ENCODE measurements at places on chromosomes 16 and 17.

DNA sequence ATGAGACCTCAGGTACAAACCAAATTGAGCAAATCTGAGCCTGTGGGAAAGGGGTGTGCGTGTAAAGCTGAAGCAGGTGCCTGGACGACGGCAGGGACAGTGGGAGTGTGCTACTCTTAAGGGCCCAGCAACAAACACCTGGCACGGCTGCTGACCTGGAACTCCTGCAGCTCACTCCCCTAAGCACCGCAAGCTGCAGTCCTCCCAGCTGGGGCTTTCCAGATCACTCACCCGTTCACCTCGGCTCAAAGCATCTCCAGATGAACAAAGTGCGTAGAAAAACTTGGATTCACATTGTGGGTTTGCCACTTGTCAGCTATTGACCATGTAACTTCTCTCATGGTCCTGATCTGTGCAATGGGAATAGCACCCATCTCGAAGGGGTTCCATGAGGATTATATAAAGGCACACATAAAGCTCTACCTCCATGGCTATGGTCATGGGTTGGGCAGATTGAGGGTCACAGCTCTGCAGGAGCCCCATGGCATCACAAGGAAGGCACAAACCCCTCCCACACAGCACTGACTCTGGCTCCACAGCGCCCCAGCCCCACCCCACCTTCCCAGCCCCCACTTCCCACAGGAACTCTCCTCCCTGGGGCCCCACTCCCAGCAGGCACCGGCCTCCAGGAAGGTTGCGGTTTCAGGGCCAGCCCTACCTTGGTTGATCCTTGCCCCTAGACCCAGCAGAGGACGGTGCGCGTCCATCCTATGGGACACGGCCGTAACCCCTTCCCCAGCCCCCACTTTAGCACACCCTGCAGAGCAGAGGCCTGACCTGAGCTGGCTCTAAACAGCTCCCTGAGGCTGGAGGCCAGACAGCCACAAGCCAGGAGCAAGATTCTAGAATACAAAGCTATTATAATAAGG is 21.9 kb downstream of the ST3GAL2 start:
- DNase-seq: no peak

GRCh38 chr17:18017958-18018357 is 21.0 kb downstream of the ATPAF2 start:
- no peak for DNase-seq

DNA sequence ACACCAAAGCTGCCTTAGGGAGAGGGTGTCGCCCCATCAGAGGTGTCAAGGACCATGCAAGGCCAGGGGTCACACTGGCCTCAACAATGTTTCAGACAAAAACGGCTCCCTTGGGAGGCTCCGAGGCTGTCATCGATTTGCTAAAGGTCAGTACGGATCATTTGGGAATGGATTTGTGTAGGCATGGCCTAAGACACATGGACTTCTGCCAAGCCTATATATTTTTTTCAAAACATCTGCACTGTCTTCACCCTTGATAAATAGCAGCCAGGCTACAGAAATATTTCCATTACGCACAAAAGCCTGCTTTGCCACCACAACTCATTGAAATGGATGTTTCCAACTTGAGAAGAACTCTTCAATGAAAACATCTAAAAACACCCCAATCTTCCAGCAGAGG is 10.3 kb downstream of the CUEDC1 start:
- DNase-seq: no peak

DNA sequence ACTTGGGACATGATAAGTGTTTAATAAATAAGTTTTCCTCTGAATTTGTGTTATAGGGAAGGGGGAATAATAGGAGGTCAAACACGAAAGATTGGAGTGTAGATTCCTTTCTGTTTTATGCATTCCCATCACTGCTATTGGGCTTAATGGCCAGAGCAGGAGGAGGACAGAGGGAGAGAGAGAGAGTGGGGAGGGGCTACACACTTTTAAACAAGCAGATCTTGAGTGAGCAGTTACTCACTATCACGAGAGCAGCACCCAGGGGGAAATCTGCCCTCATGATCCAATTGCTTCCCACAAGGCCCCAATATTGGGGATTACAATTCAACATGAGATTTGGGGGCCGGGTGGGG is 505.0 kb downstream of the GRIN2A start:
- DNase-seq: no peak

GRCh38 chr16:56999409-57000270 is 10.3 kb downstream of the NLRC5 start:
- no peak for DNase-seq

GRCh38 chr16:87043231-87044031 is 273.8 kb downstream of the C16orf95 start:
- no peak for DNase-seq

- DNase-seq: no peak
These were observed 238.3 kb downstream of the CPPED1 start for GRCh38 chr16:12565423-12565822.

DNA sequence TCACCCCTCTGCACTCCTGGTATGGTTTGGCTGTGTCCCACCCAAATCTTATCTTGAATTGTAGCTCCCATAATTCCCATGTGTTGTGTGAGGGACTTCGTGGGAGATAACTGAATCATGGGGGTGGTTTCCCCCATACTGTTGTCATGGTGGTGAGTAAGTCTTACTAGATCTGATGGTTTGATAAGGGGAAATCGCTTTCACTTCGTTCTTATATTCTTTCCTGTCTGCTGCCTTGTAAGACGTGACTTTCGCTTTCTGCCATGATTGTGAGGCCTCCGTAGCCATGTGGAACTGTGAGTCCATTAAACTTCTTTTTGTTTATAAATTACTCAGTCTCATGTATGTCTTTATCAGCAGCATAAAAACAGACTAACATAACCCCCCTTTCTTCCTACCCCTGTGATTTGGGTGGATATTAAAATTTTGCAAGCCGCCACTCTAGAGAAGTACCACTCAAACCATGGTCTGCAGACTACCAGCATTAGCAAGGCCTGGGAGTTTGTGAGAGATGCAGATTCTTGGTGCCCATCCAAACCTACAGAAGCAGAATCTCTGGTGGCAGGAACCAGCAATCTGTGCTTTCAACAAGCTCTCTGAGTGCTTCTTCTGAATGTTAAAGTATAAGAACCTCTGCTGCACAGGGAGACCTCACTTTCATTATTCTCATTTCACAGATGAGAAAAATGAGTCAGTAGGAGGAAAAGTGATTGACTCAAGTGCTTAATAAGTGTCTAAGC is 999.5 kb upstream of the EEF2KMT start:
- no peak for DNase-seq

DNA sequence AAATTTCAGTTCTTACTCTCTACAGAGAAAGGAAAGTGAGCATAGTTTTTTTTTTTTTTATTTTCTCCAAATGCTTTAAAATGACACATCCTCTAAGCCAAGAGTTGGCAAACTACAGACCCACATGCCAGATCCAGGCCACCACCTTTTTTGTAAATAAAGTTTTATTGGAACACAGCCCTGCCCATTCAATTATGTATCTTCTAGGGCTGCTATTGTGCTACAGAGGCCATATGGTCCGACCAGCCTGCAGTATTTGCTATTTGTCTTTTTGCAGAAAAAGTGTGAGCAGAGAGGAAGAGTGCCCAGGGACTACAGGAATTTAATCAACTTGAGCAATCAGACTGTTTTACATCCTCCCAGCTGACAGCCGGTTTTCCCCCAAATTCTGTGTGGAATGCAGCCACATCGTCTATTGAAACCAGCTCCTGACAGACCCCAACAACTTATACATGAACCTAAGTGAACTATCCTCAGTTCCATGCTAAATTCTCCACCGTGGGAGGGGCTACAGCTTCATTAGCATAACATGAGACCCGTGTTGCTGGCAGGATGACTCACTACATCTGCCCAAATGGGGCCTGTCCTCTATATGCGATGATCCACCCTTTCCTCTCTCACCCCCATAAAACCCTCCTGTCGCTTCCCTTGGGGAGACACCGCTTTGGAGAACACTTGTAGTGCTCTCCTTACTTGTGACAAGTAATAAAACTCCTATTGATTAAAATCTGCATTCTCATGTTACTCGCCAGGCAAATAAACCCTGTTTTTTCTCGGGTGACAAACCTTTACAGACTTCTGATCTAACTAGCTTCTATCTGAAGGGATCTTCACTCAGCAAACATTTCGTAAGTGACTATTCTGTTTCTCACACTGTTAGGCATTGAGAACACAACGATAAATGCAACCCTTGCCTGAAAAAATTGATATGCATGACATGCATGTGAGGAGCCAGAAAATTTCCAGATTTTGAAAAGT is 149.4 kb upstream of the HS3ST3A1 start:
- DNase-seq: no peak

GRCh38 chr17:50352693-50353599 is 7.0 kb downstream of the XYLT2 start:
- no peak for DNase-seq

GRCh38 chr16:1776991-1777374 is 4.0 kb upstream of the MRPS34 start:
- no peak for DNase-seq

DNA sequence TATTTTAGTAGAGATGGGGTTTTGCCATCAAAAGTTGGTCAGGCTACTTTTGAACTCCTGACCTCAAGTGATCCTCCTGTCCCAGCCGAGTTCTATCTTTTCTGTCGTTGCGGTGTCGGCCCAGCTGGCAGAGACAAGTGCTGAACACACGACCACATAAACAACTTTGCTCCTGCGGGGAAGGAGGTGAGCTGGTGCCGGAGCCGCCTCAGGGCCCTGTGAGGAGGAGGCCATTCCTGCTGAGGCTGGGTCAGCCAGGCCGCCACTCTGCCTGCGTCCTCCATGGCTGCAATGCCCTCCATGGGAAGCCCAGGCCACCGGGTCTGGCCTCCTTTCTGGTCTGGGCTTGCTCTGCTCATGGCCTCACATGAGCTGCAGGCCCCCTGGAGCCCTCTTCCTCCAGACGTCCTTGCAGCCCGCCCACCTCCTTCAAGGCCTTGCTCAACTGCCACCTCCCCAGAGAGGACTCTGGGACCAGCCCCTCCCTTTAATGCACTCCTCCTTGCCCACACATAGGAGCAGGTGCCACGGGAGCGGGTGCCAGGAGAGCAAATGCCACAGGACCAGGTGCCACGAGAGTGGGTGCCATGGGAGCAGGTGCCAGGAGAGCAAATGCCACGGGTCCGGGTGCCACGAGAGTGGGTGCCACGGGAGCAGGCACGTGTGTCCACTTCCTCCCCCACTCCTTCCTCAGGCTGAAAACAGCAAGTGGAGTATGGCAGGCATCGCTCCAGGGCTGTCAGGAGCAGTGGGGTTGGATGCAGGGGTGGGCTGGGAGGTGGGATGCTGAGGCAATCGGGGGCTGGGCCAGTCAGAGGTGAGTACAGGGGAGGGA is 28.4 kb upstream of the CBFA2T3 start:
- no peak for DNase-seq

- peak; percentile 92 for DNase-seq
These were observed 13.5 kb downstream of the TMC6 start for GRCh38 chr17:78114831-78115723.

DNA sequence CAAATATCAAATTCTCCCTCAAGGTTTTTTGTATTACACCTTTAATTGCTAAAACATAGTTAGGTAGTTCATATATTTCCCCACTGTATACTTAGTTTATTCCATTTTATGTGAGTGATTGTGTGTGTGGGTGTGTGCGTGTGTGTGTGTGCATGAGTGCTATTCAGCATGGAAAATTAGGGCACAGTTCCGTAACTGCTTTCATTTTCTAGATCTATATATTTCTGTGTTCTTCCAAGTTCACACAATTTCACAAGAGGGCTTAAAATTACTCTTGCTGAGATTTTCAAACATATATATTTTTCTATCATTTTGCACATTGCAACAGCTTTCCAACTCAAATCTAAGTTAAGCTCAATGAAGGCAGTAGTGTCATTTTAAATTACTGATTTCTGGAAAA is 782.9 kb upstream of the SOX9 start:
- no peak for DNase-seq

DNA sequence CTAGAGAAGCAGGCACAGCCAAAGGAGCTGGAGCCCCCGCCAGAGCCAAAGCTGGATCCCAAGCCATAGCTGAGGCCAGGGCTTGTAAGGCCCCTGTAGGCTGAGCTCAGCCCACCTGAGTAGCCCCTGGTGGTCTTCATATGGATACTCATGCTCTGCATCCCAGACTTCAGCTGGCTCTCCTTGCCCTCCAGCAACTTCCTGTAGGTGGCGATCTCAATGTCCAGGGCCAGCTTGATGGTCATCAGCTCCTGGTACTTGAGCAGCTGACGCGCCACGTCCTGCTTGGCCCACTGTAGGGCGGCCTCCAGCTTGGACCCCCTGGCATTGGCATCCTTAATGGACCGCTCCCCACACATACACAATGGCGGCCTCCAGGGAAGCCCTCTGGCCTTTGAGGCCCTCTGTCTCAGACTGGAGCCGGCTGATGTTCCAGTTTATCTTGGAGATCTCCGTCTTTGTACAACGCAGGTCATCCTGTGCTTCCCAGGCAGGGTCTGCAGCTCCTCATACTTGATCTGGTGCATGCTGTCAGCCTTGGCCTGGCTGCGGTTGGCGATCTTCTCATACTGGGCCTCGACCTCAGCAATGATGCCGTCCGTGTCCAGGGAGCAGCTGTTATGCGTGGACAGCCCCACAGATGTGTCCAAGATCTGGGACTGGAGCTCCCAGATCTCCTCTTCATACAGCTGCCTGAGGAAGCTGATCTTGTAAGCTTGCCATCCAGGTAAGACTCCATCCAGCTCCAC is 28.9 kb downstream of the IKZF3 start:
- DNase-seq: no peak

DNA sequence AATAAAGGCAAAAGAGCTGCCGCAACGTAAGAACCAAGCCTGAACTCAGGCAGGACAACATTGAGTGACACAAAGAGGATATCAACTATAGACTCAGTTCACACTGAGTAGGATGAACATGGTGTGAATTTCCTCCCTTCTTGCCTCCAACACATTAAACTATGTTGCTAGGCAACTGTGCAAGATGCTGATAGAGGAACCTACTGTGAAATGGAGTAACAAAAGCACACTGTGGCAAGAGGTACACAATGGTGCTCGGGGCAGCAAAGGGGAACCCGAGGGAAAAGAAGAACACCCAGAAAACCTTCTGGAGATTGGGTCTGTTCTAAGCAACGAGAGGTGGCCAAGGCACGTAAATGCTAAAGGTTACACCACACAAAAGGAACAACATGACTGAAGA is 34.1 kb downstream of the GRB2 start:
- no peak for DNase-seq

GRCh38 chr17:3722716-3723115 is 987 bp upstream of the HASPIN start:
- no peak for DNase-seq

DNA sequence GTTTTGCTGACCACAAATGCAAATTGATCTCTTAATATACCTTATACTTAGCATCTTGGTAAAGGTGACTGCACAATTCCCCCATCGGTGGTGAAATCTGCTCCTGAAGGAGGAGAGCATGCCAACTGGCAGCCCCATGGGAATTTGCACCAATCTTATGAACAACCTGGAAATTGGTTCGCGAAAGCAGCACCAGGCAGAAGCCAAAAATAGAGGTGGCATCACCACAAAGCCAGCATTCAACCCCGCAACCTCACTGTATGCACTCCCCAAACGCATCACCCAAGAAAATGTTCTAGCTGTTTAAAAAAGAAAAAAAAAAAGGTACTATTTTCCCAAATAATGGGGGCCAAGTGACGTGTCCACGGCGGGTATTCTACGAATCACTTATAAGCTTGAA is 213.4 kb downstream of the ZFHX3 start:
- no peak for DNase-seq

GRCh38 chr17:3744014-3744413 is 20.3 kb downstream of the HASPIN start:
- DNase-seq: no peak

All from hippocampal formation (tissue), 2 donors.